Central memory CD8-positive, alpha-beta T cell (primary cell): ENCODE measurements at places on chromosomes 4 and X.
A peak's percentile ranks its signal among the peaks of the same experiment; 100 is the strongest.

DNA sequence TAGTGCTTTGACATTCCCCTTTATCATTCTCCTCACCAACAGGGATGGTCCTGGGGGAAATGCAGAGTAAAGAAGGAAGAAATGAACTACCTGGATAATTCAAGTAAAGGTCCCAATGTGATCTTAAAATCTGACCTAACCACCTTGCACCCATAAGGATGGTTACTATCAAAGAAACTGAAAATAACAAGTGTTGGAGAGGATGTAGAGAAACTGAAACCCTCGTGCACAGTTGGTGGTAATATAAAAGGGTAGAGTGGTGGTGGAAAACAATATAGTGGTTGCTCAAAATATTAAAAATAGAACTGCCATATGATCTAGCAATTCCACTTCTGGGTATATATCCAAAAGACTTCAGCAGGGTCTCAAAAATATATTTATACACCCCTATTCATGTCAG, 298.6 kb upstream of the PPARGC1A start:
- DNase-seq, result no peak

DNA sequence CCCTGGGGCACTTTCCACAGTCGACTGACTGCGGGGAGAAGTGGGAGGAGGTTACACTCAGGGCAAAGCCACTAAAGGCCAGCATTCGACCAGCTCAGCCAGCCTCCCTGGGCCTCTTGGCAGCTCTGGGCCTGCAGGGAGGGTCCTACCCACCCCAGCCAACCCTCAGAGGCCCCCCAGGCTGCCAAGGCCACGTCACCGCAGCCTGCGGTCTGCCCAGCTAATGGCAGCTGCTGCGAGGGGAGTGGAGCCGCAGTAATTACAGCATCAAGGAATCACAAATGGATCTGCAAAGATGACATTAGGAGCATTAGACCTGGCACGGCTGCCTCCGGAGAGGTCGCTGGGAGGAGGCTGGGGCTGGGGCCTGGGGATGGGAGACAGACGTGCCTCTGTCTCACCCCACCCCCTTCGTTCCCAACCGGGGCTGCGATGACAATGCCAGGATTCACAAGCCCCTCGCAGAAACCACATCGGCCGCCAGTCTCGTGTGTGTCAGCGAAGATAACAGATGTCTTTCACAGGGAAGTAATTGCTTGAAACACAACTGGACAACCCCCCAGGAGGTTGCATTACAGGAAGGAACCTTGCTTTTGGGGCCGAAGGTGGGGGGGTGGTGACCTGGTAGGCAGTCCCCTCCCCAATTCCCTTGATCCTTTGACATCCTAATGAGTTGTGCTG, 367.6 kb downstream of the BCOR start:
- DNase-seq, result no peak

- no peak for DNase-seq
Observed at GRCh38 chr4:149269835-149270234, 545.8 kb downstream of the IQCM start.

DNA sequence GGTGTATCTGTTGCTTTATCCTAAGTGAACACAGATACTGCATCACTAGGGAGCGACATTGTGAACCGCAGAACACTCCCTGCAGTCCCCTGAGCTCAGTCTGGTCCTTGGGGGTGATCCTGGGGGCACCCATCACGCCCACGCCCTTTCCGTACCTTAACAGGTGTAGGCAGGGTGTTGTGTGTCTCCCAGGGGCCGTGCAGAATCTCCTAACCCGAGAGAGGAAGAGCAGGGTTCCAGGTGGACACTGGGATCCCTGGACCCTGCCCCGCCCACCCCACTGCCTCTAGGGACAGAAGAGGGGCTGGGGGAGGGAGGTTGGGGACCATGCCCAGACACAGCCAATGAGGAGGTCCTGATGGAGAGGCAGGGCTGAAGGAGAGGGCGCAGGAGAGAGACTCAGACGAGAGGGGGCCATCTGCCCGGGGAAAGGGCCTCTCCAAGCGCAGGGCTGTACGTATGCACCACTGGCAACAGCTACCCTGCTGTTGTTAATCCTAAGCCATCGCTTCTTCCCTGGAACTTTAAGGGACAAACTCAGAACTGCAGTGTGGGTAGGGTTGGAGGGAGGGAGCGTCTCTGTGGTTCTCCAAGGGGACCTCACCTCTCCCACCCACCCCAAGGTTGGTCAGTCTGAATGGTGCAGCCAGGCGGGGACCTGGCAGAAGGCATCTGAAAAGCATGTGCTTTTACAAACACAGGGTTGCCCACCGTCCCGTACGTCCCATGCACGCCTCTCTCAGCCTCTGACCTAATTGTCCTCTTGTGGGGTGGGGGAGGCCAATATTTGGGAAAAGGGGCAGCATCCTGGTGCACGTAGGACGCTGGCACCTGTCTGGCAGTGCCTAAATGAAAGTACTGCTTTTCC, 2.5 kb downstream of the P2RY8 start:
- peak; percentile 42 for DNase-seq

GRCh38 chr4:84962102-84962501, 4.4 kb downstream of the WDFY3 start:
- DNase-seq, result no peak

- DNase-seq, result no peak
Observed at GRCh38 chr4:142886566-142886965, 40.5 kb upstream of the INPP4B start.

GRCh38 chrX:41661366-41662095, 27.2 kb upstream of the GPR34 start:
- DNase-seq, result no peak

DNA sequence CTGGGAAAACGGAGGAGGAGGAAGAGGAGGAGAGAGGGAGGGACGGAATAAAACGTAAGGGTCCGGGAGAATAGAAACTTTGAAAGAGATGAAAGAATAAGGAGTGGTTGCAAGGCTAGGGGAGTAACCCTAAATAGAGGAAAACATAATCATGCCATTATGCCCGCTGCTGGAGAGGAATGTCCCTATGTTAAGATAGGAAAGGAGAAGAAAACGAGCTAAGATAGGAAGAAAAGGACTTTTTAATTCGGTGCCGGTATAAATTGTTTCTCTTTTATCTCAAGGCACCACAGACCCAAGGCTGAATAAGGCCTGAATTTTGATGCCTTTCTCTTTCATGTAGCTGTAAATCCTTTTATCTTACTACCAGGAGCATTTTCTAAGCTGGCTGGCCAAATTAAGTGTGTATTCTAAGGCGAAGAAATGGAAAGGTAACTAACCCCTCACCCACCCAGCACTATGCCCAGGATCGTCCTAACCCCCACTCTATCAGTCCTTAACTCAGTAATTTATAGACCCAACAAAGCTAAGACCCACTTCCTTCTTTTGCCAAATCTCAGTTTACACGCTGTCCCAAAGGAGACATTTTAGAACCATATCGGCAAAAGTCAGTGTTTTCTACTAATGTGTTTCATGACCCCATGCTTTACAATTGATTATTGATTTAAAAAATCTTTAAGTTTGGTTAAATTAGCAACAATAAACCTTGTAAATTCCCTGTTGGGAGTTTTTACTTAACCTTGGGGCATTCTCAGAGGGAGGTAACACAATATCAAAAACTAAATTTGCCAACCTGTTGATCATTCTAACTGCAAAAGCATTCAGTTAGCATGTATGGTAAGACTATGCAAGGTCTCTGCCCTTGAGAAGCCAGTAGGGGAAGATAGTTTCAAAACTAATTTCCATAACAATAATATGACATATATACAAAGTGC, 1.1 kb upstream of the CUL4B start:
- DNase-seq, result no peak

DNA sequence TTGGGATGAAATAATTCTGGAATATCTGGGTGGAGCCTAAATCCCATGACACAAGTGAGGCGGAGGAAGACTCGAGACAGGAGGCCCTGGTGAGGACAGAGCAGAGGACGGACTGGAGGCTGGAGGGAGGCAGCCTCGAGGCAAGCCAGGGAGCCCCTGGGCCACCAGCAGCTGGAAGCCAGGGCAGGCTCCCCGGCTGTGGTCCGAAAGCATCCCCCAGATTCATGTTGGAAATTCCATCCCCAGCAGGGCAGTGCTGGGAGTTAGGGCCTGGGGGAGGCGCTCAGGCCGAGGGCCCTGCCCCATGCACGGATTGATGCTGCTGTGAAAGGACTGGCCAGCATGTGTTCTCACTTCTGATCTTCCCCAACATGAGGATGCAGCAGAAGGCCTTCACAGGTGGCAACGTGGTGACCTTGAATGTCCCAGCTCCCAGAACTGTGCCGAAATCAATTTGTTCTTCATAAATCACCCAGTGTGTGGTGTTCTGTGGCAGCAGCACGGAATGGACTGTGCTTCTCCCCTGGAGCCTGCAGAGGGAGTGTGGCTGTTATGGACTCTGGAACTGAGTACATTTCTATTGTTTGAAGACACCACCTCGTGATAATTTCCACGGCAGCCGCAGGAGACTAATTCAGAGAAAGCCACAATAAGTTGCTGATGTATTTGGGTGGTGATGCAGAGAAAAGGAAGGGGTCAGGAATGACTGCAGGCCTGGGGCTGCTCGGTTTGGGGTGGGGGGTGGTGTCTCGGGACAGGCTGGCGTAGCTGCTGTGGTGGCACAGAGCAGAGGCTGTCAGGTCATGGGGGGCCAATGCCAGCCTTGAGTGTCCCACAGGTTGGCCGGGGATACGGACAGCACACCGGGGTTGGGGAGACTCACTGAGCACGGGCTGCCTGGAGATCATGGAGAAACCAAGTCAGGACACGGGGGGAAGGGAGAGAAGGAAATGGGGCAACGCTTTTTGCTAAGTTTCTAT, 56.9 kb downstream of the PCGF3 start:
- no peak for DNase-seq

GRCh38 chrX:40506201-40506985, 74.4 kb upstream of the ATP6AP2 start:
- no peak for DNase-seq

DNA sequence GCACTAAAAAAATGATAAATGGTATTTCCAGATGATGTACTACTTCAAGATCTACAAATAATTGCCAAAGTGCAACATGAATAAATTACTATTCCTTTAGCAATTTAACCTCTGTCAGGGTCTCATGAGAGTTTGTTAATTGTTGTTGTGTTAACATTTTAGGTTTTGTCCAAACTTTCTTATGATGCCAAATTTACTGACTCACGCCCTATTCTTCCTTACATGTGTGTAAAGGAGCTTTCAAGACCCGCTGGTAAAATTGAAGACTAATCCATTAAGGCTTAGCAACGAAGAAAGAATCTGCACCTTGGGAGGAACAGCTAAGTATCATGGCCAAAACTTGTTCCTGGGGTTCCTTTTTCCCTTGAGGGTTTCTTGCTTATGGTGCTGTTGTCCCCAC, 252.7 kb upstream of the JADE1 start:
- DNase-seq, result no peak

GRCh38 chr4:86386817-86387415, 27.1 kb upstream of the MAPK10 start:
- no peak for DNase-seq

- DNase-seq, result no peak
Observed at GRCh38 chrX:48541140-48541814, 1.8 kb downstream of the TBC1D25 start.

DNA sequence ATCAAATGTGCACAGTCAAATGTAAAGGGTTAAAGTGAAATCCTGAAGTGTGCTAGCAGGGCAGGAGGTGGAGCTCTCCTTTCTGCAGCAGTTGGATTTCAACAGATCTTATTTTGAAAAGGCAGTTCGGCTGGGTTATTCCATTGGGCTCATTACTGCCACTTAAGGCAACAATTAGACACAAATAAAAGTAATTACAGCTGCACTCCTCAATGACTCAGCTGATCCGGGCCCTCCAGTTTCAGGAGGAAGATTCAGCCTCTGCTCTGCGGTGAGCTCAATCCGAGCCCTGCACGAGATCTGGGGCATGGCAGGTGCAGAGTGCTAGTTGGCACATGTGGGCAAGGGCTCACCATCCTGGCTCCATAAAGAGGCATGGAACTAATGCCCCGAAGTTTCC, 85.4 kb downstream of the PHKA2 start:
- DNase-seq, result no peak

DNA sequence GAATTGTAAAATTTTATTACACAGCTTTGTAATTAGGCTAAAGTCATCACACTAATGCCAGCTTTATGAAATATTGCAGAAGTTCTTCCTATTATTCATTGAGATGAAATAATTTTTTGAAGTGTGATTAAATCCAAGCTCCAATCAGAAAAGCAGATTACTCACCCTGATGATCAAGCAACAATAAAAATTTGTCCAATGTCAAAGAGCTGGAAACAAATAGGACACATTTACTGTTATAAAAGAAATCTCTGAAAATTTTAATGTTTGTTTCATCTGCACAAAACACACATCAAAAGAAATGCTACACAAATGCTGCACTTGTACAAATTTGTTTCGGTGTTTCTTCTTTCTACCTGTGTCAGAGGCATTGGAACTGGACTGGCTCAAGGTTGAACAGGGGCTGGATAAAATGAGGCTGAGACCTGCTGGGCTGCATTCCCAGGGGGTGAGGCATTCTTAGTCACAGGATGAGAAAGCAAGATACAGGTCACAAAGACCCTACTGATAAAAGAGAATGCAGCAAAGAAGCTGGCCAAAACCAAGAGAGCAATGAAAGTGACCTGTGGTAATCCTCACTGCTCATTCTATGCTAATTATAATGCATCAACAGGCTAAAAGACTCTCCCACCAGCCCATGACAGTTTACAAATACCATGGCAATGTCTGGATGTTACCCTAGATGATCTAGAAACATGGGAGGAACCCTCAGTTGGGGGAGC, 78.3 kb downstream of the GASK1B start:
- no peak for DNase-seq

DNA sequence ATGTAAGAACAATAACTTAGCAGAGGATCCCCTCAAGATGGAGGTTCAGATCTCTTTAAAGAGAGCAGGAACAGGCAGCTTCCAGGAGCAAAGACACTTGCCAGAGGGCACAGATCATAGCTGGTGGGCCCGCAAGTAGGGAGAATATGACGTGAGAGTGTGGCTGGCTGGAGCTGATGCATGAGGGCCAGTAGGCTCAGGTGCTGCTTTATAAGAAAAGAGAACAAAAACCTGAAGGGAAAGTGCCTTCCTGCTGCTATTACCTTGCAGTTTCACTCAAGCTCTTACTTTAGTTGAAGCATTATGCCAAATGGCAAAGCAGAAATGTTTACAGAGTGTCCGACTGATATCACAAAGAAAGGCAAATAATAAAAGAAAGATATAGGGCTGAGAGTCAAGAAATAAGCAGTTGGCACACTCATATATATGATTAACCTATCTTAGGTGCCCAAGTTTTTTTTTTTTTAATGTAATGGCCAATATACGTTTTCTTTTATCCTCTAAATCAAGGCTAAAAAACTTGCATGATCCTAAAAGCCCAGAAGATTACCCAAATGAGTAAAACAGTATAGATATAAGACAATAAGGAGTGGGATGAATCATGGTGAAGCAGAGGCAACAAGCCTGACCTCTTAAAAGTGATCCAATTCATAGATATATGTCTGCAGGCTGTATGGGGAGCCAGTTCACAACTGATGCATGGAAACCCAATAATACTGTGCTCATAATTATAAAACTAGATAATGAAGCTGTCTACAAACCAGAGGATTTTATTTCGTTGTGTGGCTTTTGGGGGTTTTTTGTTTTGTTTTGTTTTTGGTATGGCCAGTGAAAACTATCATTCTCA, 12.6 kb downstream of the NR0B1 start:
- DNase-seq, result no peak

DNA sequence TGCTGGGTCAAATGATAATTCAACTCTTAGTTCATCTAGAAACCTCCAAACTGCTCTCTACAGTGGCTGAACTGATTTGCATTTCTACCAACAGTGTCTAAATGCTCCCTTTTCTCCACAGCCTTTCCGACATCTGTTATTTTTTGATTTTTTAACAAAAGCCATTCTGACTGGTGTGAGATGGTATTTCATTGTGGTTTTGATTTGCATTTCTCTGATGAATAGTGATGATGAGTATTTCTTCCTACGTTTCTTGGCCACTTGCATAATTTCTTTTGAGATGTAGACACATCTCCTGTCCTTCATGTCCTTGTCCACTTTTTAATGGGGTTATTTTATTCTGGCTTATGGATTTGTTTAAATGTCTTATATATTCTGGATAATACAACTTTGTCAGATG, 298.2 kb upstream of the ARSJ start:
- no peak for DNase-seq
